Upper lobe of right lung (tissue), 1 donor: ENCODE measurements at places on chromosomes 7 and 10. TPM values are rescaled to one million over a fixed set of nuclear protein-coding genes. Genes with fewer than 3 reads are reported as not detected.

PNLIPRP3 gene
- 0.20 TPM for total RNA-seq

UMAD1 gene
- total RNA-seq = 18.0 TPM

PDZD7 gene
- 1.6 TPM for total RNA-seq

MEOX2 gene
- total RNA-seq = 21.9 TPM

OR2A1 gene
- not detected for total RNA-seq

ZNF117 gene
- 18.7 TPM for total RNA-seq

ABCB4 gene
- total RNA-seq = 0.41 TPM

SLC13A1 gene
- not detected for total RNA-seq

DNA sequence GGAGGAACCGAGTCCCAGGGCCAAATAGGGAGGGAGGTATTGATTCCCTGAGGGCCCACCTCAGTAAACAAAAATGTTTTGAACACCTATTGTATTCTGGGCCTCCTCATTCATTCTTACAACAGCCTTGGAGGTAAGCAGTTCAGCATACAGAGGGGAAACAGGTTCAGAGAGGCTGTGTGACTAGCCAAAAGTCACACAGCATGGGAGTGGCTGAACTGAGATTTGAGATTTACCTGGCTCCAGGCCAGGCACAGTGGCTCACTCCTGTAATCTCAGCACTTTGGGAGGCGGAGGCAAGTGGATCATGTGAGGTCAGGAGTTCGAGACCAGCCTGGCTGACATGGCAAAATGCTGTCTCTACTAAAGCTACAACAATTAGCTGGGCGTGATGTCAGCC is 107.2 kb downstream of the TMEM130 start:
- no peaks in the 10 kb centered on the region for H3K36me3 ChIP-seq
- H3K27me3 ChIP-seq = no peaks in the 10 kb centered on the region
- H3K4me1 ChIP-seq = no peaks in the 10 kb centered on the region
- no peak overlapping the region for H3K4me3 ChIP-seq
- DNase-seq = no peak

- no peaks in the 10 kb centered on the region for H3K36me3 ChIP-seq
- DNase-seq = peak; percentile 79
Measured at GRCh38 chr7:128352153-128352537, 8.4 kb upstream of the RBM28 start.

DNA sequence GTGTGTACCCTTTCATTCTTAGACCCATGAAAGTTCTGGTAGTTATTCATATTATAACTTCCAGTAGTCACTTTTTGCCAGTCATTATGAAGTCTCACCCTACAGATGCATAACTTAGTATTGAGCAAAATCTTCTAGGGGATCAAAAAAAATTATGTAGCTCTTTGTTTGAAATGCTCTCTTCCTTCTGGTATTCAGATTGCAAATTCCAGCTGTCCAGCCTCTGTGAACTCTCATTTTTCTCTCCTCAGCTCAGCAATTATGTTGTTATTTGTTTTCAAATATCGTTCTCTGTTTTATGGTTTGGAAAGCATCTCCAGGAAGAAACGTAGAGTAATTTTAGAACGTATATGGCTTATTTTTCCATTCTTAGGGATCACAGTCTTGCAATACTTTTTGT is 442.5 kb downstream of the SEMA3D start:
- no peak for DNase-seq
- no peaks in the 10 kb centered on the region for H3K4me1 ChIP-seq
- no peaks in the 10 kb centered on the region for H3K36me3 ChIP-seq
- H3K4me3 ChIP-seq = no peak overlapping the region

DNA sequence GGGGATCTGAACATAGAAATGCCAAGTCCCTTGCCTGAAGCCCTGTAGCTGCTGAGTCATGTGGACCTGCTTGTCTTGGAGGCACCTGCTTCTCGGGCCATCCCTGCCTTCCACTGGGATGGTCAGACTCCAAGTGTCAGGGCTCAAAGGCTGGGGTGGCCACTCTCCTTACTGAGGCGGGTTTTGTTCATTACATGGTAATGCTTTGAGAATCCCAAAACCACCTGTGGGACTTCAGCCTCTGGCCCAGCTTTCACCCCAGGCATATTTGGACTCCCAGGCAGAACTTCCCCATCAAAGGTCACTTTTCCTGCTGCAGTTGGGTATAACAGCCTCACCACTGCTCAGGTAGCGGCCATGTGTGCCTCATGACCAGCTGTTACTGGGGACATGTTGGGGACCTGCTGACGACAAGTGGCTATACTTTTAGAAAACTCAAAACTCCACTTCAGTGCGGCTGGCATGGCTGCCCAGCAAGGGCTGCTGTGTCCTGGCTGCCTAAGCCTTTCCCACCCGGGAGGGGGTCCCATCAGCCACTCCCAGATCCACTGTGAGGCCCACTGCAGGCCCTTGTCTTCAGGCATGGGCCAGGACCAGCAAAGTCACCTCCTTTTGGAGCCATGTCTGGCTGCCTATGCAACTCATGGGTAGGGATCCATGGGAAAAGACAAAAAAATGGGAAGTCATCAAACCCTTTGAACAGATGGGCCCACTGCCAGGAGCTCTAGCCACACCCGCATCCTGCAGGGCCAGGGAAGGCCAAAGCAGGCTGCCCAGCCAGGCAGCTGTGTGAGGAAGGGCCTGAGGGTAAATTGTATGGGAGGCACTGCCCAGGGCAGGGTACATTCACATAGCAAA is 96.7 kb downstream of the ARHGAP22 start:
- no peaks in the 10 kb centered on the region for H3K27me3 ChIP-seq
- no peaks in the 10 kb centered on the region for H3K36me3 ChIP-seq
- peaks cover 17% of the 10 kb centered on the region for H3K4me1 ChIP-seq
- DNase-seq = no peak
- H3K27ac ChIP-seq = no peak overlapping the region

GRCh38 chr7:45123913-45124710 is 12.6 kb upstream of the TBRG4 start:
- H3K36me3 ChIP-seq = no peaks in the 10 kb centered on the region
- no peaks in the 10 kb centered on the region for H3K4me1 ChIP-seq
- H3K27me3 ChIP-seq = no peaks in the 10 kb centered on the region
- H3K4me3 ChIP-seq = no peak overlapping the region

- H3K4me1 ChIP-seq = no peaks in the 10 kb centered on the region
- H3K27ac ChIP-seq = no peak overlapping the region
- H3K27me3 ChIP-seq = no peaks in the 10 kb centered on the region
- no peaks in the 10 kb centered on the region for H3K36me3 ChIP-seq
- DNase-seq = no peak
Measured at GRCh38 chr7:33821970-33822369, 83.4 kb upstream of the BMPER start.

GRCh38 chr10:112535531-112535951 is 88.5 kb downstream of the VTI1A start:
- DNase-seq = no peak
- H3K36me3 ChIP-seq = peaks cover 15% of the 10 kb centered on the region
- no peaks in the 10 kb centered on the region for H3K27me3 ChIP-seq
- no peak overlapping the region for H3K27ac ChIP-seq

DNA sequence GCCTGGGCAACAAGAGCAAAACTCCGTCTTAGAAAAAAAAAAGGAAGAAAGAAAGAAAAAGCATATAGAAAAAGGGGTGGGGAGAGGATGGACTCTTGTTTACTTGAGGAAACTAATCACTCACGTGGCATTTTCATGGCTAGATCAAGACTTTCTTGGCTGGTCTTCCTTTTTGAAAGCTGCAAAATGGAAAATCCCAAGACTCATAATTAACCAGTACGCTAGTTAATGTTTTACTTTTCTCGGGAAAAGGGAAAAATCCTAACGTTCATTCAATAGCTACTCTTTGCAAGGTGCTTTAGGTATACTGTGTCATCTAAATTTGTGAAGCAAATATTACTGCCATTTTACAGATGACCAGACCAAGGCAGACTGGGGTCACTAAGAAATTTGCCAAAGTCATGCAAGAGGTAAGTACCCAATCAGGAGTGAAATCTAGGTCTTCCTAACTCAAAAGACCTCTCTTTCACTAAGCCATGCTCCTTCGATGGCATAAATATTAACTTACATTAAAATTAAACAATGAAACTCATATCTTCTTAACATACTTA is 24.4 kb downstream of the NAPEPLD start:
- H3K27ac ChIP-seq = no peak overlapping the region
- DNase-seq = no peak
- no peak overlapping the region for H3K4me3 ChIP-seq
- no peaks in the 10 kb centered on the region for H3K27me3 ChIP-seq
- H3K36me3 ChIP-seq = peaks cover 37% of the 10 kb centered on the region

- H3K4me3 ChIP-seq = no peak overlapping the region
- no peaks in the 10 kb centered on the region for H3K36me3 ChIP-seq
- no peaks in the 10 kb centered on the region for H3K4me1 ChIP-seq
- DNase-seq = no peak
Measured at GRCh38 chr10:90193240-90193985, 492.0 kb downstream of the KIF20B start.

DNA sequence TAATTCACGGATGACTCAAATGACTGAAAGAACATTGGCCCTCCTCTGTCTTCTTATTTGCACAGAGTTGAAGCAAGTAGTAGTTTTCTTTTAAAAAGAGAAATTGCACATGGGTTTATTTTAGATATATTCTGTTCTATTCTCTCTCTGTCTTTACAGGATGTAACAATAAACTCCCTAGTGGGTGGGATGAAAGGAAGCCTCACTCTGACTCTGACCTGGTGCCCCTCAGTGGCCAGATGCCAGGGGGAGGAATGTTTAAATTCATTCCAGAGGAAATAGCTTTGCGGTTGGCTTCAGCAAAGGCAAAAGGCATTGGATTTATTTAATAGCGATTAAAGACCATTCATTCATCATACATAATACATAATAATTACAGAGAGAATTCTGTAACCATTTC is 156.4 kb upstream of the MTPN start:
- no peak overlapping the region for H3K4me3 ChIP-seq
- no peaks in the 10 kb centered on the region for H3K4me1 ChIP-seq
- H3K36me3 ChIP-seq = no peaks in the 10 kb centered on the region
- DNase-seq = no peak
- H3K27ac ChIP-seq = no peak overlapping the region

GRCh38 chr10:88592906-88593305 is 6.3 kb downstream of the LIPJ start:
- H3K4me3 ChIP-seq = no peak overlapping the region
- no peak overlapping the region for H3K27ac ChIP-seq
- no peaks in the 10 kb centered on the region for H3K4me1 ChIP-seq
- H3K27me3 ChIP-seq = no peaks in the 10 kb centered on the region

- H3K4me3 ChIP-seq = no peak overlapping the region
- no peak overlapping the region for H3K27ac ChIP-seq
Measured at GRCh38 chr7:152583006-152583405, 92.9 kb downstream of the XRCC2 start.

- DNase-seq = peak; percentile 29
- no peaks in the 10 kb centered on the region for H3K36me3 ChIP-seq
- H3K27me3 ChIP-seq = no peaks in the 10 kb centered on the region
- H3K27ac ChIP-seq = no peak overlapping the region
- peaks cover 9% of the 10 kb centered on the region for H3K4me1 ChIP-seq
- H3K4me3 ChIP-seq = no peak overlapping the region
Measured at GRCh38 chr10:110446954-110447608, 50.6 kb upstream of the DUSP5 start.

- DNase-seq = peak; percentile 66
- peaks cover 43% of the 10 kb centered on the region for H3K27me3 ChIP-seq
- no peak overlapping the region for H3K27ac ChIP-seq
- no peak overlapping the region for H3K4me3 ChIP-seq
- no peaks in the 10 kb centered on the region for H3K4me1 ChIP-seq
Measured at GRCh38 chr10:132836832-132837540, 51.0 kb upstream of the NKX6-2 start.

DNA sequence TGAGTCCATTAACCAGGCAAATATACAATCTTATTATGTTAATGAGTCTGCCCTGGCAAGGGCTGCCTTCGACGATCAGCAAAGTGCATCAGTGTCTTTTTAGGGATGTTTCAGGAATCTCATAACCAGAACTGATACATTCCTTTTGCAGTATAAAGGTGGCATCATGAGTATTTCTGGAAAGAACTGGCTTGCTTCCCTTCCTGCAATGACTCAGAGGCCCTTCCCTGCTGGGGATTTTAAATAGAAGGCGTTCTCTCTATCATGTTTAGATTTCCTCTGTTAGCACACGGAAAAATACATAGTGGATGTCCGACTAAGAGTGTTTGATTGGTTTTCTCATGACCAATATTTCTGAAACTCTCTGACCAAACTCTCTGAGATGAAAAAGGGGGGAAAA is 1.8 kb downstream of the NPS start:
- no peaks in the 10 kb centered on the region for H3K4me1 ChIP-seq
- H3K4me3 ChIP-seq = no peak overlapping the region
- no peaks in the 10 kb centered on the region for H3K36me3 ChIP-seq
- no peak overlapping the region for H3K27ac ChIP-seq
- DNase-seq = no peak
- no peaks in the 10 kb centered on the region for H3K27me3 ChIP-seq

DNA sequence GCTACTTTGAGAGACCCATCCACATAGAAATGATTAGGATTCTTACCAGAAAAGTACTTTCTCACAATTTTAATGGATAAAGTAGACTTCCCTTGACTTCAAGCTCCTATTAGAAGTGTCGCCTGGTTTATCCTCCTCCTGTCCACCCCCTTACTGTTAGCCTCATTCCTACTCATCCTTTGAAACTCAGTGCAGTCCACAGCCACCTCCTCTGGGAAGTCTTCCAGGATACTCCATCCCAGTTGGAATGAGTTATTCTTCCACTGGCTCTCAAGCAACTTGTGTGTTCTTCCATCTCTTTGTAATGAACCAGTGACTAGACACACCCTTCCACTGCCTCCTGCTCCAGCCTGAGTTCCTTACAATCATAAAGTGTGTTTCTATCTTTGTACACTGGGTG is 25.1 kb upstream of the CDK1 start:
- no peak for DNase-seq
- H3K27me3 ChIP-seq = no peaks in the 10 kb centered on the region
- no peaks in the 10 kb centered on the region for H3K4me1 ChIP-seq
- H3K36me3 ChIP-seq = no peaks in the 10 kb centered on the region
- no peak overlapping the region for H3K4me3 ChIP-seq

GRCh38 chr10:112045938-112046337 is 137.6 kb downstream of the GPAM start:
- H3K4me1 ChIP-seq = no peaks in the 10 kb centered on the region
- H3K36me3 ChIP-seq = no peaks in the 10 kb centered on the region
- no peaks in the 10 kb centered on the region for H3K27me3 ChIP-seq

DNA sequence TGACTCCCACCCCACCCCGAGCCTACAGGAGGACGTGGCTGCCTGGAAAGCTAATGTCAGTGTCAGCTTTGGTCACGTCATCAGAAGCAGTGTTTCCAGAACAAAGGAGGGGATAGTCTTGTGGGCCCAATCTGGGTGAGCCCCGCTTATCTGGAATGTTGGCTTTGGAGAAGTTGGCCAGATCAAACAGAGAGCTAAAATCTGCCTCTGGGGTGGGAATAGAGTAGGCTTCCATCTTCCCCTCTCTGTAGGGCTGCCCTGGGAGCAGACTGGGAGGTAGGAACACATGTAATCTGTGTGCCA is 32.5 kb downstream of the SRRM3 start:
- peaks cover 7% of the 10 kb centered on the region for H3K4me1 ChIP-seq
- no peaks in the 10 kb centered on the region for H3K36me3 ChIP-seq

DNA sequence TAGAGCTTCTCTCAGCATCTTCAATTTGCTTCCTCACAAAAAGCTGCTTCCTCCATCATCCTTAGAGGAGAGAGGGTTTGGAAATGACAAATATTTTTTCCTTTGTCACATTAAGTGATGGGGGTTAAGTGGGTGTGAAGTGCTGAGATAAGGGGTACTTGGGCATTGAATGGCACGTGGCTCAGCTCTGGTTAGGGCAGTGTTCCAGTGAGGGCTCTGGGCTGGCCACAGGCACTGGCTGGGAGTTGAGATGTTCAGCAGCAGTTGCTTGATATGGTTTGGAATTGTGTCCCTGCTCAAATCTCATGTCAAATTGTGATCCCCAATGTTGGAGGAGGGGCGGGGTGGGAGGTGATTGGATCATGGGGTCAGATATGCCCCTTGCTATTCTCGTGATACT is 33.7 kb upstream of the CHCHD3 start:
- H3K27me3 ChIP-seq = no peaks in the 10 kb centered on the region
- H3K4me3 ChIP-seq = no peak overlapping the region
- no peak overlapping the region for H3K27ac ChIP-seq
- H3K4me1 ChIP-seq = no peaks in the 10 kb centered on the region
- no peak for DNase-seq
